ENCODE measurements at places on chromosomes 5 and 9.

DNA sequence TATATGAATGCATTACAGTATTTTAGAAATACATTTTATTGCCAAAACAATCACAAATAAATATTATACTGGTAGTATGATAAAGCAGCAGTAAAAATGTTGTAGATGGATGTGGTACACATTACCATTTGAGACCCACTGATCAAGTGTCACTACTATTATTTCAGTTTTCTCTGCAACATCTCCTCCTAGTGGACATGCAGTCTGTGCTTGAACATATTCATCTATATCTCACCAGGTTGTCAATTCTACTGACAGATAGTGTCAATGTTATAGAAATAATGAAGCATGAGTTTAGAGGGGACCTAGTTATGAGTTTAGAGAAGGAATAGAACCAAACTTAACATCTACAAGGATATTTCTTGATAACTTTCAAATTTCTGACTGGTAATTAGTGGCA lies 39.2 kb upstream of the ELOVL7 start:
- peak; percentile 8 for DNase-seq

DNA sequence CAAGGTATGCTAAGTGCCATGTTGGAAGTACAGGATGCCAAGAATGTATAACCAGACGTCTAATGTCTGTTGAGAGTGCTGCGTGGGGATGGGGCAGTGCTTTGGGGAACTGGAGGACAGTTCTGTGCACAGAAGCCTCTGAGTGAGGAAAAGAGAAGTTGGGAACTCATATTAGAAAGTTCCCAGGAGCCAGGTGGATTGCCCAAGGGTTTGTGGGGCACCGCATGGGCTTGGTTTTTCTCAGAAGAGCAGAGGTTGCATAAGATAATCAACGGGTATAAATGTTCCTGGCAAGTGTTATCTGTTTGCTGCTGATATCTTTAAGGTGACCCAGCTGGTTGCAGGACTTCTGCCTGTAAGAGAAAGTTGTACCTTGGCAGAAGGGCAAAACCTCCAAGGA lies 13.1 kb downstream of the HRH2 start:
- no peak for DNase-seq

DNA sequence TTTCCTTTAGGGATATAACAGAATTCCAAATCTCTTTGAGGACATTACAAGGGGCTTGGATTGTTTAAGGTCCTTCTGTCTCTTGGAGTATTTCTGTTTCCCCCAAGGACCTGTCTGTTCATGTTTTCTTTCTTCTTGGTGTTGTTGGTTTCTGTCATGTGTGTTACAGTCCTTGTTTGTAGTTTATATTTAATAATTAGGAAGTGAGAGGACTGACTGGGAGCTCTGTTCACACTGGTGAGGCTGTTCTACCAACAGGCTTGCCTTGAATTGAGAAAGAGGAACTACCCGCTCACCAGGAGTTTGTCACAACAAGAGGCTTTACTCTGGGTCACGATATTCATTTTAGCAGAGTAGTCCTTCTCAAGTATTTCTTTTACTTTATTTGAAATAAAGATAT lies 119.2 kb upstream of the SV2C start:
- DNase-seq = no peak

GRCh38 chr5:134439210-134439654 lies 27.6 kb upstream of the CDKN2AIPNL start:
- no peak for DNase-seq

- DNase-seq = peak; percentile 57
Observed at GRCh38 chr5:111278858-111279504, 54.8 kb downstream of the CAMK4 start.

DNA sequence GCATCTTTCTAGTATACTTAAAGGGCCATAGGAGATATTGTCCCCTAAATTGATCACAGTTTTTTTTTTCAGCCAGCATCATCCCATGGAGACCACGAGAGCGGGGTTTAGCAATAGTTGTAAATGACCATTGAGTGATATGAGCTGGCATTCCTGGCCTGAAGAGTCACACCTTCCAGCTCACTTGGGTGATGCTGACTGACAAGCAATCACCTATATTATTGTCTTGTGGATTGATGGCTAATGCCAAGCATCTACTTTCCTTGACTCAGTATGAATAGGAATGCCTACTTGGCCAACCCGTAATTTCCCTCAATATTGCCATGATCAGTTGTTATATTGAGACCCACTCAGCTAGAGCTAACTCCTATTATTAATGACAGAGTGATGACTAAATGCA lies 70.5 kb downstream of the ADAMTSL1 start:
- peak; percentile 66 for DNase-seq
